ENCODE measurements at places on chromosomes 13 and 19.

DNA sequence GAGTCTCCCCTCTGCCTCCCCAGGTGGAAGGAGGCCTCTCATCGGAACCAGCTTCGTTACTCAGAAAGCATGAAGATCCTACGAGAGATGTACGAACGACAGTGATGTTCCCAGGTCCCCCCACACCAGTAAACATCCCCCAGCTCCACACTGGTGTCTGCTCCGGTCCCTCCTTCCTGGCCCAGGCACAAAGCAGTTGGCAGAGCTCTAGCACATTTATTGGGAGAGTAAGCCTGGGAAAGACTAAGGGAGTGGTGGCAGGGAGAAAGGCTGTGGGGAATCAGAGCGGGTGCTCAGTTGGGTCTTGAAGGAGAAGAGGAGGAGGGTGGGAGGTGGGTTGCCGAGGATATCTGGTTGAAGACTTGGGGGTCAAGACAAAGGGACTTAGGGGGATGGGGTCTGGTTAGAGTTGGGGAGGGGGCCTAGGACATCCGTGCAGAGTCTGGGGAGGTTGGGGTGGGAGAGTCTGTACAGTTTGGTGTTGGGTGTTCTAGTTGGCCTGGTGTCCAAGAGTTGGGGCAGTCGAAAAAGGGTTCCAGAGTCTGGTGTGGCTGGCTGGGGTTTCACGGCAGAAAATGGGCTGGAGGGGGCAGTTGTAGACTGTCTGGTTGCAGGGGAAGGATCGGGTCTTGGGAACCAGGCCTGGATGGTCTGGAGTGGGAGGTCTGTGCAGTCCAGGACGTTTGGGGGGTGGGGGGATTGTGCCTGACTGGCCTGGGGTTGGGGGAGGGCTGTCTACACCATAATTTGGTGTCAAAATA lies 2.3 kb downstream of the HSPB6 start:
- DNase-seq: no peak

GRCh38 chr13:70363991-70364390 lies 255.7 kb upstream of the KLHL1 start:
- no peak for DNase-seq

DNA sequence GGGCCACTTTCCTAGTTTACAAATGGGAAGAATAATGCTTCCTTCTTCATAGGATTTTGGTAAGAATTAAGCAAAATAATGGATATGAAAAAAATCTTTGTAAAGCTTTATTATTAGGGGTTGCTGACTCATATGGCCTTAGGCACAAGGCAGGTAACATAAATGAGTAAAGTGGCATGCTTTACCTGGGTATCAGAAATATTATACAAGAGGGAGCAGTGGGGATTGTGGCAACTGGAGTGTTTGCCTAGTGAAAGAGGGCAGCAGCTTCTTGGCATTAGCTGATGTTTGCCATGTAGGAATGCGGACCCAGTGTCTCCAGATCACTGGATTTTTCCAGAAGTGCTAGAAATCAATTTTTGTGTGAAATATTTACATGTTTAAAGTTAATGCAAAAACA lies 19.5 kb downstream of the WDFY2 start:
- no peak for DNase-seq

GRCh38 chr19:55418185-55418584 lies 10.6 kb upstream of the UBE2S start:
- peak; percentile 72 for DNase-seq

GRCh38 chr19:662207-662961 lies 630 bp downstream of the RNF126 start:
- peak; percentile 87 for DNase-seq

DNA sequence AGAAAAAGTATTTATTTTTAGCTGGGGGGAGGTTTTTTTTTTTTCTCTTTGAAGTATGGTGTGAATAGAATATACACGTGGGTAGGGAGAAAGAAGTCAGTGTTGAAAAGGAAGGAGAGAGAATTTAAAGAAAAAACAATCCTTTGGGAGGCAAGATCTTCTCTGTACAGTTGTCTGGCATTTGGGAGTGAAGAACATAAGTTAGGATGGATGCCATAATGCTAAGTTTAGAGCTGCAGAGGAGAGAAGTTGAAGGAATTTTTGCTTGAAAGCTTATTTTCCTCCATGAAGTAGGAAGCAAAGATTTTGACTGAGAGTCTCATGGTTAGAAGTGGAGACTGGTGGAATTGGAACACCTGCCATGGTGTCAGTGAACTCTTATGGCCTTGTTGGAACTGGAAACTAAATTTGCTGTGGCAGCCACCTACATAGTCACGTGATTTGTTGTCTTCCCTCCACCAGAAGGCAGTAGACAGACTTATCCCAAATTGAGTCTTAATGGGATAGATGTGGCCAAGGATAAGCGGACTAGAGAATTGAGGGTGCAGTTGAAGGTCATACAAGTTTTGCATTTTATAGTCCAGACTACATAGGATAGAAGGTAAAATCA lies 22.0 kb downstream of the NDFIP2 start:
- no peak for DNase-seq

- no peak for DNase-seq
Measured at GRCh38 chr13:99103536-99103935, 97.1 kb upstream of the UBAC2 start.

- DNase-seq: no peak
Measured at GRCh38 chr19:6730153-6730804, 7.1 kb downstream of the GPR108 start.

- DNase-seq: no peak
Measured at GRCh38 chr13:36608474-36608873, 65.3 kb upstream of the SERTM1 start.

DNA sequence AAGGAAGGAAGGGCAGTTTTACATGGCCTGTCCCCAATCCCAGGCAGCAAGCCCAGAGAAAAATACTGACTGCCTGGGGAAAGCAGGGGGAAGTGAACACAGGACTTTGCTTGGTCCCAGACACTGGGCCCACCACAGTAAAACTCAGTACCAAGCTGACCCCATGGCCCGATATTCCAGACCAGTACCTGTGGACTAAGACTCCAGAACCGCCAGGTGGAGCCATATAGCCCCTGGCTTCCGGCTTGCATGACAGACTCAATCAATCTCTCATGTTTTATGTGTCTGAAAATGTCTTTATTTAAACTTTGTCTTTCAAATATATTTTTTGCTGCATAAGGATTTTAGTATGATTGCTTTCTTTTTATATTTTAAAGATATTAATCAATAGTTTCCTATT lies 767.9 kb upstream of the SLITRK6 start:
- DNase-seq: no peak

- no peak for DNase-seq
Measured at GRCh38 chr13:42746866-42747265, 34.5 kb upstream of the FAM216B start.

DNA sequence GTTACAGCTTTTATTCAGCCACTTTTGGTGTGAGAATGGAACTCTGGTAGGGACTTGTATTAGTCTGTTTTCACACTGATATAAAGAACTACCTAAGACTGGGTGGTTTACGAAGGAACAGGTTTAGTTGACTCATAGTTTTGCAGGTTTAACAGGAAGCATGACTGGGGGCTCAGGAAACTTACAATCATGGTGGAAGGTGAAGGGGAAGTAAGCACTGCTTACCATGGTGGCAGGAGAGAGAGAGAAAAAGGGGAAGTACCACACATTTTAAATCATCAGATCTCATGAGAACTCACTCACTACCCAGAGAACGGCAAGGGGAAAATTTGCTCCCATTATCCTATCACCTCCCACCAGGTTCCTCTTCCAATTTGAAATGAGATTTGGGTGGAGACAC lies 942.2 kb downstream of the PCDH17 start:
- DNase-seq: no peak

Data from GM13977 (cell line).